ENCODE measurements at places on chromosomes 1 and 21.
A peak's percentile ranks its signal among the peaks of the same experiment; 100 is the strongest.

- DNase-seq, result no peak
Observed at GRCh38 chr1:202270871-202271326, 70.8 kb downstream of the UBE2T start.

DNA sequence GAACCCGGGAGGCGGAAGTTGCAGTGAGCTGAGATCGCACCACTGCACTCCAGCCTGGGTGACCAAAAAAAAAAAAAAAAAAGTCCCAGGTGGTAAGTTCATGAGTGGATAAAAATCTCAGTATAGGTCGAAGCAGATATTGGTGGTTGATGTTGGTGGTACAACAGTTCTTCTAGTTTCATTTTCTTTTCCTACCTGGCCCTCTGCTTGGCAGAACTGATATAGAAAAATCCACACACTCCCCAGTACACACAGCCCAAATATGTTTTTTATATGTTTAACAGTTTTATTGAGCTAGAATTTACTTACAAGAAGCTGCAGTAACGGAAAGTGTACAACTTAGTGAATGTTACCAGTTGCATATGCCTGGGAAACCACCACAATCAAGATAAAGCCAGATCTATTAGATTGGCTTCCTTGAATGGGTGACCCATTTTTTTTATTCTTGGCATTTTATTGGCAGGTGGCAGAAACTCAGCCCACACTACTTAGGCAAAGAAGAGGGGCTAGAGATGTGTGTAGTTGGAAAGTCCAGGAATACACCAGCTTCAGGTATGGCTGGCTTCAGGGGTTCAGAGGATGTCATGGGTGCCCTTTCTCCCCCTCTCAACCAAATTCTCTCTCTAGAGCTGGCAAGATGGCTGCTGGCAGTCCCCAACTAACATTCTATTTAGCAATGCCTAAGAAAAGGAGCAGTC lies 118.3 kb upstream of the SLC25A33 start:
- no peak for DNase-seq

DNA sequence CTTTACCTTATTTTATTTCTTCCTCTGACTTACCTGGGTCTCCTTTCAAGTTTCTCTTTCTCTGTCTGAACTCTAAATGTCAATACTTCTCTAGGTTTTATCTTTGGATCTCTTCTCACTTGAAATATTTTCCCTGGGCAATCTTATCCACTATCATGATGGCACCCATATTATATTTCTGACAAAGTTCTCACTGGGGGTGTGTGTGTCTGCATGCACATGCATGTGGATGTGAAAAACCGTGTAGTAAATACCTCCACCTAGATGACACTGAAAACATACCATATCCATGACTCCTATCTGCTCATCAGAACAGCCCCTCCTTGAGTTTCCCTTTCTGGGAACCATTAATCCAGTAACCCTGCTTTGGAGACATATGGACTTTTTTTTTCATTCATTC lies 30.9 kb downstream of the DNASE2B start:
- DNase-seq, result no peak

GRCh38 chr1:43587594-43587993 lies 56.9 kb downstream of the PTPRF start:
- no peak for DNase-seq

DNA sequence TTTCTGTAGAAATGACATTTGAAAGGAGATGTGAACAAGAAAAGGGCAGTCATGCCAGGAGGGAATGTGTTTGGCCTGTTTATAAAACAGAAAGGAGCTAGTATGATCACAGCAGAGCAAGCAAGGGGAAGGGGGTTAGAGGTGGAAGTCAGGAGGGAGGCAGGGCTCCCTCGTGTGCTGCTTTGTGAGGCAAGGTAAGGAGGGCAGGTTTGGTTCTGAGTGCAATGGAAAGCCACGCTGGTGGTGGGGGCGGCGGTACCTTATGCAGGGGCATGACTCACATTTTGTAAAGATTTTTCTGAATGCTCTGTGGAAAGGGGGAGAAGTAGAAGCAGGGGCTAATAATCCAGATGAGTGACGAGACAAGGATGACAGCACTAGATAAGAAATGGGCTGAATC lies 197.5 kb upstream of the C8B start:
- DNase-seq, result no peak

DNA sequence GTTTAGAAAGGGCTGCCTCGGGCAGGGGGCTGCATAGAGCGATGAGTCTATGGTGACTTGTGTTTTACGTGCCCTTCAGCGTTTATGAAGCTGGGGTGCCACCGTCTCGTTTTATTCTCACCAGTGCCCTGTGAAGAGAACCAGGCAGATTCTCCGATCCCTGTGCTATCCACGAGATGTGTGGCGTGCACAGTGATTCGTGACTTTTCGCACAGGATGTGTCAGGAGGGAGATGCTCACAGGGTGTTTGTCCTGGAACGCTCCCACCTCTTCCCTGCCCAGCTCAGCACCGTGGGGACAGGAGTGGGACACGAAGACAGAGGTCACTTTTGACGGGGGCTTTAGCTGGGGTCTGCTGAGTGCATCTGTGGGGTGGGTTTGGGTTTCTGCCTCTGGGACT lies 54.9 kb upstream of the AJAP1 start:
- DNase-seq, result no peak

DNA sequence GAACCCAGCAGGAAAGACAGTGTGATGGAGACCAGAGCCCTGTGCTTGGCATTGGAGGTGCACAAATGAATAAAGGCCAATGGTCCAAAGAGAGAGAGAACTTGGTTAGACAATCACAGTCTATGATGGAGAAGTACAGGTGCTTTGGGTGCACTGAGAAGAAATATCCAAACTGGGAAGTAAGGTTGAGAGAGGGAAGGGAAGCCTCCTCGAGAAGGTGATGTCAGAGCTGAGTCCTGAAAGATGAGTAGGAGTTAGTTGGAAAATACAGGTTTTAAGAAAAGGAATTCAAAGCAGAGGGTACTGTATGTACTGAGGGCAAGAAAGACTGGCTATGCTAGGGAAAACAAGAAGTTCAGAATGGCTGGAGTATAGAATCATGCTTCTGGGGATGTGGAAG lies 94.1 kb upstream of the CD53 start:
- no peak for DNase-seq

GRCh38 chr1:187517546-187517945 lies 688.8 kb downstream of the PLA2G4A start:
- DNase-seq, result no peak

GRCh38 chr1:97781762-97782337 lies 139.0 kb downstream of the DPYD start:
- DNase-seq, result no peak

DNA sequence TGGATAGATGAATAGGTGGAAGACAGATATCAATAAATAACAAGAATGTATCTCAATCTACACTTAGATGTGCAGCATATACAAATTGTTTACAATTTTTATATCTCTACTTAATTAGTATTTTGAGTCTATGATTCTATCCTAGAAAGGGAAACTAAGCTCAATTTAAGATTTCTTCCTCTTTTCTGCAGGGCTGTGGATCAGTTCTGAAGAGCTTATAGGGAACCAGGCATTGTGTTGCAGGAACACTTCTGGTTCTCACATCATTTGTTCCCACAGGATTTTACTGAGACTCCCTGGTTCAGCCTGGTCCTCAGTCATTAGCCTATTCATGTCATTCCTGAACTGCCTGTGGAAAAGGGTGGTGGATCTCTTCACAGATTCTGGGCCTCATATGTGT lies 105.8 kb downstream of the TNFSF18 start:
- DNase-seq, result no peak

GRCh38 chr1:87149241-87150041 lies 179.2 kb upstream of the LMO4 start:
- peak; percentile 86 for DNase-seq

GRCh38 chr1:226400519-226401354 lies 7.2 kb downstream of the PARP1 start:
- no peak for DNase-seq

GRCh38 chr21:29209696-29210095 lies 79.3 kb downstream of the MAP3K7CL start:
- DNase-seq, result peak; percentile 54

- no peak for DNase-seq
Observed at GRCh38 chr1:29343908-29344307, 107.6 kb downstream of the PTPRU start.

- no peak for DNase-seq
Observed at GRCh38 chr1:114216431-114217173, 62.9 kb upstream of the SYT6 start.

GRCh38 chr1:8572106-8572505 lies 245.3 kb downstream of the RERE start:
- no peak for DNase-seq

DNA sequence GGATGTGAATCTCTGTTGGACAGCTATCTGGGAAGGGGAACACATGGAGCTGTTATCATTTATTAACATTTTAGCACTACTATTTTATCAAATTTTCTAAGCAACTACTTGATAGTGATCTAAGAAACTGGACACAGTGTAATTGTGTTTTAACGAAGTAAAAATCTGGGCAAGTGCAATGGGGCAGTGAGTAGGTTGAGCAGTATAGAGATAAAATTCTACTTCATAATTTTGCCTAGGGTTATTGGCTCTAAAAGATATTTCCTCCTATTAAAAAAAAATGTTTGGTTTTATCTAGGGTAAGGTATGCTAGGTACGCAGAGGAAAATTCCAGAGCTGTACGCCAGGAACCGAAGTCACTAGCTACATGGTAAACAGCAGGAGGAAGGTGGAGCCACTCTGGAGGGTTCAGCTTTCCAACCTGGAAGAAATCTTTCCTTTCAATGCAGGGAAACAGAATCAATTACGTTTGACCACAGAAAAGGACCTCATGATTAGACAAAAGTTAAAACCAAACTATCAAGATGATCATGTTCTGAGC lies 43.3 kb downstream of the BCAR3 start:
- no peak for DNase-seq

- DNase-seq, result peak; percentile 15
Observed at GRCh38 chr1:66728021-66728420, 24.2 kb upstream of the DYNLT5 start.

GRCh38 chr1:1425426-1425752 lies 4.3 kb upstream of the ANKRD65 start:
- no peak for DNase-seq

- no peak for DNase-seq
Observed at GRCh38 chr1:17360272-17360956, 11.6 kb upstream of the PADI6 start.

DNA sequence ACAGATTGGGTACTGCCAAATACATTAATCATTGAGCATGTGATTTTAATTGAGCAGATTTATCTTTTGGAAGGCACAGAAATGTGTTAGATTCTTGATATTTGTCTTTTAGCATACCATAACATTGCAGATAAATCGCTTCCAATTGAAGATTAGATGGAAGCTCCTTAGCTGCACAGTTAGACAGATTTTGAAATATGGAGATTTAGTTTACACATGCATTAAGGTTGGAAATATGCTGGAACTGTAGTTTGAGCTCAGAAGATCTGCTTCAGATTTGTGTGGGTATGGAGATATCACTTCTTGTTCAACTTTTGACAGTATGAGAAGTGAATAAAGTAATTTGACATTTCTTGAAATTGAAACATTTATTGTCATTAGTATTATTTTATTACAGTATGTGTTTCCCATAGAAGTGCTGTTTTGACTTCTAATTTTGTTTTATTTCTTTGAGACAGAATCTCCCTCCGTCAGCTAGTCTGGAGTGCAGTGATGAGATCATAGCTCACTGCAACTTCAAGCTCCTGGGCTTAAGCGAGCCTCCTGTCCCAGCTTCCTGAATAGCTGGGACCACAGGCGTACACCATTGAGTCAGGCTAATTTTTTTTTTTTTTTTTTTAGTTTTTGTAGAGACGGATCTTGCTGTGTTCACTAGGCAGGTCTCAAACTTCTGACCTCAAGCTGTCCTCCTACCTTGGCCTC lies 29.1 kb downstream of the THRAP3 start:
- DNase-seq, result no peak

DNA sequence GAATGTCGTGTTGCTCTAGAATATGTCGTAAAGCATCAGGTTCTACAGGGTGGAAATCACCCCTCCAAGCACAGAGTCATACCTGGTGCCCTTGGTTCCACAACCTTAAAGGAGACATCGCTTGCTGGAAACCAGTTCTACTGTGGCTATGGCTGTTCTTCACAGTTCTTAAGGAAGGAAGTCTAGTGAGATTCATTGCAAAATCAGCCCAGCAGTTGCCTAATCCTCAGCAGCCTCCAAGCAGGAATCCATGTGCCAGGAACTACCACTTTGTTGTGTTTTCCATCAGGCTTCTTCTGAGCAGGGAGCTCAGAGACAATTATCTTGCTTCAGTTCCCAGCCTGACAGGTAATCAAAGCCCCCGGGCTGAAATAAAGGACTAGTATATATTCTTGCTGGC lies 45.0 kb upstream of the SLC35F3 start:
- DNase-seq, result no peak

GRCh38 chr1:84692391-84692790 lies 2.1 kb upstream of the SSX2IP start:
- no peak for DNase-seq

GRCh38 chr1:212692774-212693644 lies 6.6 kb downstream of the BATF3 start:
- peak; percentile 83 for DNase-seq
